Inflammatory macrophage (primary cell): ENCODE measurements at places on chromosomes 3 and 15.

DNA sequence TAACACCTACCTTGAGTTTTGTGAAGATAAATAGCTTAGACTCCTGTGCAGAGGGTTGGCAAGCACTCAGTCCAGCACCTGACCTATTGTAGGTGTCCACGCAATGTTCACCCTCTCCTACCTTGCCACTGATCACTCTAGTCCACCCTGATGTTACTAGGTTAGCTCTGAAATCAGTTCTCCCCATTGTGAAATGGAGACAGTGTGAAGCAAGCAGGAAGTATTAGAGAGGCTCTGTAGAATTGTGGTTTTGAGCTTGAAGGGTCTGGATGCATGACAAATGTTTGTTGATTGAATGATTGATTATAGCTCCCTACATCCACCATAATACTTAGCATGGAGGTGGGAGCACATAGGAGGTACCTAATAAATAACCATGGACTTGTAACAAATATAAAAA lies 199.7 kb downstream of the RPLP1 start:
- DNase-seq, result peak; percentile 26

- no peak for DNase-seq
Observed at GRCh38 chr3:46284981-46285683, 42.9 kb downstream of the CCR3 start.

DNA sequence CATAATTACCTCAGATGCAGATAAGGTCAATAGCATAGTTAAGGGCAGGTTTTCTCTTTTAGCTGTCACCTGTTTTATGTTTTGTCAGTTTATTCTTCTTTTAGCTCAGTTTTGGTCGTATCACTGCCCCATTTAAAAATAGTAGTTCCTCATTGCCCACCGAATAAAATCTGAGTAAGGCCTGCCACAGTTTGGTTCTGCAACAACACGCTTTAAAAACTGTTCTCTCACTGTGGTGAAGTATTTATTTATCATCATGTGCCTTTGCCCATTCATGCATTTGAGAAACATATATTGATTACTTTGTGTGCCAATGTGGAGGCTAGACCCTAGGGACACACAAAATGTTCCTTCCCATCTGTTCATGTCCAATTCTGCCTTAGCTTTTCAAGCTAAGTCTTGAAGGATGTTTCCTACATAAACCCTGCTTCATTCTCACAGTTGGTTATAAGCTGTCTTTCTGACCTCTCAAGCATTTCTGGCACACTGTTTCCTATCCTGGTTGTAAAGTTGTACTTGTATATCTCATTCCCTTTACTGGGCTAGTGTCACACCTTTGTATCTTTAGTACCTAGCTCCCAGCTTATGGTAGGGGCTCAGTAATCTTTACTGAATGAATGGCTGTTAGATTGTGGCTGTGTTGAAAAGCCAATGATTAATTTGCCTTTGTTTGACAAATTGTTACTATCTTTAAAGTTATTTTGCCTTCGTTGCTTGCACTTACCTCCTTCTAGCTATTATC lies 23.9 kb downstream of the AKAP13 start:
- peak; percentile 19 for DNase-seq

DNA sequence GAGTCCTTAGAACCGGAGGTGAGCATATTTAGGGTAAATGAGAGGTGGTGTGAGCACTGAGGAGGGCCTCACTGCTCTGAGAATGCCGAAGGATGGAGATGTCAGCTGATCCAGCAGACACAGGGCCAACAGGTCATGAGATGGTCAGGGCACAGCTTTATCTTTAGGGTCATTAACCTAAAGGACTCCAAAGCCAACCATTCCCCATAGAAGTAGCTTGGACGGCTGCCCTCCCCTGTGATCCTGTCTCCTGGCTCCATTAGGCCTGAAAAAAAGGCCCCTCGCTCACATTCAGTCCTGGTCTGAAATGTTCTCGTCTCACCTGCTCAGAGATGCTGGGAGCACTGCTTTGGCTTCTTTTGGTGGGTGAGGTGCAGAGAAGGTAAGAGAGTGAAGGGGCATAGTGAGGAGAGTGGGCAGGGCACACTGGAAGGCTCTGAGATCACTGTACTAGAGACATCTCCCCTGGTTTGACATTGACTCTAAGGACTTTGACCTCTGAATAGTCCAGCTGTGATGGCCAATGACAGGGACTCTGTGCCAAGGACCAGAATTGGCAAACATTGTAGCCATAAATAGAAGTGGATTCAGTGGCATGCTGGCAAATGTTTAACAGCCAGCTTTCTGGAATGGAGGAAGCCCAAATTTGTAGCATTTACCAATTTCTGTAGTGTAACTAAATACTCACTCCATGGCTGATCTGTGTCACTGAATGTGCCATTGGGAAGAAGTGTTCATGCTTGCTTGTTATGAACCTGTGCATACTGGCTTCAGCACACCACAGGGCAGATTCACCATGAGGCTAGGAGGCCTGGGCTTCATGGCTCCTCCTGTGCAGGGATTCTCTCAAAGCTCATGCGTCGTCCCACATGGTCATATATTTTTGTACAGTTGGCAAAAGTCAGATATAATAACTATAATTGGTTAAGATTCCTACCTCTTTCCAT lies 76.2 kb upstream of the MRPS22 start:
- DNase-seq, result no peak

DNA sequence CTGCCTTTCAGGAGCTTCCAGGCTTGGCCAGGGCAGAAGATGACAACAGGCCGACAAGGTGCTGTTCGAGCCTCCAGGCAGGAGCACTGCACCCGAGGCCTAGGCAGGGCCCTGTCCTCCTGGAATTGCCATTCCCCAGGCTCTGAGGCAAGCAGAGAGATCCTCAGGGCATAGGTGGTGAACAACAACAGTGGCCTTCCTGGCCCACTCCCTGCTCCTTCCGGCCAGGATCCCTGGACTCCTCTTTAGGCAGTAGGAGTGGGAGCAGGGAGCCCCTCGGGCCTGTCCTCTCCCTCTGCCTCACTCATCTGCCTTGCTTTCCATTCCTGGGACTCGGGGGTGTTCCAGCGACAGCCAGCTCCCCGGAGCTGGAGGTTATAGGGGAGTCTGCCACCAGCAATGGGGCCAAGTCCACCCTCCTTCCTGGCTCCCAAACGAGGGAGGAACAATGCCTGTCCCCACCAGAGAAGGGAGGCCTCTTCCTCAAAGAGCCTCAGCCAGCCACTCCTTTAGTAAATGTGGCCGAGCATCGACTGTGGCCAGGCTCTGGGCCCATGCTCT lies 135.0 kb downstream of the NUP210 start:
- no peak for DNase-seq

- no peak for DNase-seq
Observed at GRCh38 chr15:31387479-31388118, 61.0 kb downstream of the KLF13 start.

DNA sequence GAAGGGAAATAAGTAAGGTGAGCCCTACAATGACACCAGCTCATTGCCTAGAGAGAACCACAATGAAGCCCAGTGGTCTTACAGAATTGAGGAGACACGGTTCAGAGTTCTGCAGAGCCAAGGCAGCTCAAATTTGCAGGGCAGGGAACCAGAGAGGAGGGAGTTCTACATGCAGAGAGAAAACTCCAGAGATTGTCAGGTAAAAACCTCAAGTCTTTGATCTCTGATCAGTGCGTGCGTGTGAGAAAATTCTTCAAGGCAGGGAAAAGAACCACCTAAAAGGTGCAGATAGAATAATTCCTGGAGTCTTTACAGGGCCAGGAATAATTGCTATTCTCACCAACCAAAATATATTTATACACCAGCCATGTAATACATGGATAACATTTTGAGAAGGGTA lies 88.0 kb upstream of the SNRK start:
- no peak for DNase-seq

DNA sequence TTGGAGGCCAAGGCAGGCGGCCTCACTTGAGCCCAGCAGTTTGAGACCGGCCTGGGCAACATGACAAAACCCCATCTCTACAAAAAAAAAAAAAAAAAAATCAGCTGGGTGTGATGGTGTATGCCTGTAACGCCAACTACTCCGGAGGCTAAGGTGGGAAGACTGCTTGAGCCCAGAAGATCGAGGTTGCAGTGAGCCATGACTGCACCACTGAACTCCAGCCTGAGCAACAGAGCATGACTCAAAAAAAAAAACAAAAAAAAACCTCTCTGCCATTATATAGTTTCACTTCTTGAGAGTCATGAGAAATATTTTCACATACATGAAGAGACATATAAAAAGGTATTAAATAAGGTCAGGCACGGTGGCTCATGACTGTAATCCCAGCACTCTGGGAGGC lies 45.9 kb upstream of the CP start:
- DNase-seq, result no peak

DNA sequence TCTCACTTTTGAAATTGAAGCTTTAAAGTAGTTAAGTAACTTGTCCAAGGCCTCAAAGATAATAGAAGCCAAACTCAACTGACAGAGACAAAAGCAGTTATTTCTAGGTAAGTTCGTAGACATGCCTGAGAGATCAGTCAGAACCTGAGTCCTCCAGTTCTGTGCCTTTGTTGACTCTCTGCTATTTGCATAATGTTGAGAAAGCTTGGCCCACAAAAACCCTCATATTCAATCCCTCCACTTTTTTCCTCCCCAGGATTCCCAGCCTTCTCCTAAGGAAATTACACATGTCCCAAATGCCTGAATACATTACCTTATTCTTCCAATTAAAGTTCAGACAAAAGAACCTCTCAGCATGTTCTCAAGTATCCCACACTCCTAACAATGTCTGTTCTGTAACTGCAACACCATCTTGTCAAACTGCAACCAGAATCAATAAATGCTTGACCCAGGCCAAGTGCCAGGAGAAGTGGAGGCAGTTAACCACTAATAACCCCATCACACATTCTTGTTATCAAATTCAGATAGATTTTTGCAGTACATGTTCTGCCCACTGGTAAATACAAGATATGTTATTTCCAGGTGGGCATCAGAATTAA lies 217.8 kb downstream of the LRRC3B start:
- no peak for DNase-seq

DNA sequence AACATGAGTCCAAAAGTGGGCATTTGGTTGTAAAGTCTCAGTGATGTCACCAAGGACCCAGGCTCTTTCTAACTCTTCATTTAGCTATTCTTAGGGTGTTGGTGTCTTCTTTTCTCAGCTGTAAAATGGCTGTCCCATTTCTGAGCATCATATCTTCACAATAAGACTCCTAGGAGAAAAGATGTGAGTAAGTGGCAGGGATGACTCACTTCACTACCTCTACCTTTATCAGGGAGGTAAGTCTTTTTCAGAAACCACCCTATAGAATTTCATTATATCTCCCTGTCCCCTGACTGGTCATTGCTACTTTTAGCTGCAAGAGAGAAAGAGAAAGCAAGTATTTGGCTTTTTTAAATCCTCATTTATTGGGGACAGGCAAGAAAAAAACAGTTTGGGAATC lies 300.2 kb upstream of the RBMS3 start:
- DNase-seq, result no peak

DNA sequence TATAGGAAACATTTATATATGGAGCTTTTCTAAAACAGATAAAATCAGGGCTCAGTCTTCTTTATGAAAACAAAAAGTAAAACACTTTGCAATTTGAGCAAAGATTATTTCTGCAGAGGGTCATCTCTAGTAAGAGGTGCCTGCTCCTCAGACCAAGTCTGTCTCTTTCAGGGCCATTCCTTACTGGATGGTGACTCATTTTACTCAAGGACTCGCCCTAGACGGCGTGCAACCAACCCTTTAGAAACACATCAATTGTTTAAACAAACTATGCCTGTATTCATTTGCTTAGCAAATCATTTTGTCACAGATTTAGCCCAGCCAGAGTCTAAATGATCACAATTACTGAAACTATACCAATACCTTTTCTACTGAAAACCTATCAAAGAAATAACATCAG lies 242.8 kb upstream of the ICE2 start:
- no peak for DNase-seq

GRCh38 chr3:124407260-124407659 lies 323.0 kb upstream of the UMPS start:
- DNase-seq, result no peak

- DNase-seq, result no peak
Observed at GRCh38 chr15:26661748-26662147, 111.1 kb downstream of the GABRB3 start.

DNA sequence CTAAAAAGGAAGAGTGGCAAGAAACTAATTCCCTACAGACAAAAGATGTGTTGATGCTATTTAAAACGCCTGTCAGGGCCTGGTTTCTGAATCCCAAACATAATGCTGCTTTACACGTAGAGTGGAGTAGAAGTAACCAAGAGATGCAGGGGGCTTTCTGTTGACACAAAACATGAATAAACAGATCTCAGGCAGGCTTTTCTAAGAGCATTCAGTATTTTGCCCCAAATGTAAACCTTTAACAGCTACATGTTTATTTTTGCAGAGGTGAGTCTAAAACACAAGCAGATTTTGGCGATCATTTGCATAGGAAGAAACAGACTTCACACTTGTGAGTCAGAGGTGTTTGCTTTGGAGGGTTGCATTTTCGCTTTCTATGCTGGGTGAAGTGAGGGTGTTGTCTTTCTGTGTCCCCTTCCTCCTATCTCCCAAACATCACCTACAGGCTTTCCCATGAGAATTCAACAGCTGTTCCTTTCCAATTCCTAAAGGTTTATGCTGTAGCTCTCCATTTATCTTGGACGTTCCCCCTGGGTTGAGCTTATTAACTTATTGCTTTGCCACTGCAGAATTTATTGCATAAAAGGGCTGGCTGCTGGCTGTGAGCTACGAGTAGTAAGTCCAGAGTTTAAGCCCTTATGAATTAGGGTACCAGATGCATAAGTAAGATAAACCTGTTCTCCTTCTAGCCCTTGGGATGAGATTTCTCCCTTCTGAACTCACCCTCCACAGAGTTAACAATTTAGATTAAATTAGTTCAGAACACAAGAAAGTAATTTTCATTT lies 156.7 kb downstream of the DIPK2A start:
- DNase-seq, result no peak

- no peak for DNase-seq
Observed at GRCh38 chr3:138140940-138141339, 8.8 kb upstream of the A4GNT start.

GRCh38 chr3:40975711-40976121 lies 223.6 kb upstream of the CTNNB1 start:
- DNase-seq, result no peak

DNA sequence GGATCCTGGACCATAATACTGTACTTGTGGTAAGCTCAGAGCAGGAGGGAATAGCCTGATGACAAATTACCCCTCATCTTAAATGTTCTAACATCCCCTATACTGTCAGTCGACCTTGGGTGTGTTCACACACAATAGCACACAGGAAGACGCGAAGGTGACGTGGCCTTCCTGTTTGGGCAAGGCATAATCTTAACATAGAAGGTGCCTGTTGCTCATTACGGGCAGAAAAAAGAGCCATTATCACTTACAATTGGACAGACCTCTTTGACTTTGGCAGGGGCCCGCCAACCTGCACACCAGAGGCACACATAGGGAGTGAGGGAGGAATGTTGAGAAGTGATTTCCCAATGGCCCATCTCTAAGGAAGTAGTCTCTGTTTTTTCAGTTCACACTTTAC lies 144.2 kb downstream of the ANO10 start:
- no peak for DNase-seq
